ENCODE measurements at places on chromosomes 7 and 10. TPM values are rescaled to one million over a fixed set of nuclear protein-coding genes. Genes with fewer than 3 reads are reported as not detected.
A peak's percentile ranks its signal among the peaks of the same experiment; 100 is the strongest.

DNA sequence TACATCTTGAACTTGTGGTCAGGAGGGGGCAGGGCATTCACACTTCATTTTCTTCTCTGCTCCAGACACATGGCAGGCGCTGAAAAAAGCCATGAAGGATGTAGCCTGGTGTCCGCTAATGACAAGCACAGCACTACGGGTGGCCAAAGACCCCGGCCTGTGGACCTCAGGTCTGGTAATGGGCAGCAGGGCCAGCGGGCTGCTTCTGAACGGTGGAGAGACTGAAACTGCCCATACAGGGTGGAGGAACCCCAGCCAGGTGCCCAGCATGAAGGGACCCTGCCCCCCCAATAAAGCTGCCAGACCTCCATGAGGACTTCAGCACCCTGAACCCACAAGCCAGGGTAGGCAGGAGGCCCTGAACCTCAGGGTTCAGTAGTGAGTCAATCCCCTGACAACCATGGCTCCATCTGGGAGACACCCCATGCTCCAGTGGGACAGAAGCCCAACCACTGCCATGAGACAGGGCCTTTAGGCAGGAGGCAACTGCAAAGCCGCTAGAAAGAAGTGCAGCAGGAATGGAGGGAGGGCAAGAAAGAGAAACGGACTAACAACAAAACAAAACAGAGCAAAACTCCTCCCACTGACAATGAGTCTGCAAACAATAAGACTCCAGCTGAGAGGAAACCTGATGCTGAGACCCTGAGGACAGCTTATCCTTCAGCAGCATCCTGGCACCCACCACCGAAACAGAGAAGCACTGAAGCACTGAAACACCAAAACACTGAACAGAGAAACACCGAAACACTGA lies 140.2 kb upstream of the PPP2R2D start:
- no peak overlapping the region for H3K4me3 ChIP-seq
- no peaks in the 10 kb centered on the region for H3K4me1 ChIP-seq
- no peak for DNase-seq
- no peaks in the 10 kb centered on the region for H3K27me3 ChIP-seq
- H3K36me3 ChIP-seq = no peaks in the 10 kb centered on the region

GRCh38 chr10:119315128-119316001 lies 108.0 kb downstream of the GRK5 start:
- H3K27me3 ChIP-seq = no peaks in the 10 kb centered on the region
- DNase-seq = peak; percentile 77
- H3K4me3 ChIP-seq = no peak overlapping the region
- no peaks in the 10 kb centered on the region for H3K4me1 ChIP-seq
- no peaks in the 10 kb centered on the region for H3K36me3 ChIP-seq

- no peaks in the 10 kb centered on the region for H3K4me1 ChIP-seq
- H3K27me3 ChIP-seq = peaks cover 81% of the 10 kb centered on the region
- H3K27ac ChIP-seq = no peak overlapping the region
- peak; percentile 55 for DNase-seq
These were observed 1.1 kb upstream of the FEZF1 start for GRCh38 chr7:122305475-122306319.

GRCh38 chr7:42012786-42013360 lies 224.1 kb downstream of the GLI3 start:
- no peak overlapping the region for H3K4me3 ChIP-seq
- no peaks in the 10 kb centered on the region for H3K27me3 ChIP-seq
- no peak overlapping the region for H3K27ac ChIP-seq
- peaks cover 3% of the 10 kb centered on the region for H3K36me3 ChIP-seq
- no peak for DNase-seq

DNA sequence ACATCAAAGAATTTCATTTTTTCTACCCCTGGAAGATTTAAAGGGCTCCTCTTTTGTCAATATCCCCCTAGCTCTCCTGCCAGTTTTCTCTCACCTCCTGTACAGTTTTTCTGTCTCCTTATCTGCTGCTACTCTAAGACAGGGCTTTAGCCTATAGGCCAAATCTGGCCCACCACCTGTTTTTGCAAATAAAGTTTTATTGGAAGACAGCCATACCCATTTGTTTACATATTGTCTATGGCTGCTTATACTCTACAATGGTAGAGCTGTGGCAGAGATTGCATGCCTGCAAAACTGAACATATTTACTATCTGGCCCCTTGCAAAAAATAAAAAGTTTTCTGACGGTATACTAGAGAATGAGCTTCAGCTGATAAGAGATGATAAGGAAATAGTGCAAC lies 37.4 kb upstream of the GARS1 start:
- H3K4me1 ChIP-seq = no peaks in the 10 kb centered on the region
- no peak for DNase-seq
- peaks cover 4% of the 10 kb centered on the region for H3K36me3 ChIP-seq

DNA sequence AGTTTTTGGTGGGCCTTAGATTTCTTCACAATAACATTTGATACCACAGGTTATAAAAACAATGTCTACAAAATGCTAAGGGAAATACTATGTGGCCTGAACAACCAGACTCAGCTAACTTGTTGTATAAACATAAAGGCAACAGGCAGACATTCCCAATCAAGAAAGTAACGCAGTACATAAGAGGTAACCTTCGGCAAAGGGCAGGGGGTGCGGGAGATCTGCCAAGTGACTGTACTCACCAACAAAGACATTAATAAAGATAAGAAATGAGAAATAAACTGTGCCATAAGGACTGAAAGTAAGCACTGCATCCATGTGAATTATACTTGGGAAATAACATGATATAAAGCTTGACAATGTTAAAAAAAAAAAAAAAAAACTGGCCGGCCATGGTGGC lies 15.4 kb downstream of the NSUN6 start:
- H3K27me3 ChIP-seq = no peaks in the 10 kb centered on the region
- H3K36me3 ChIP-seq = no peaks in the 10 kb centered on the region
- no peak overlapping the region for H3K4me3 ChIP-seq
- no peak for DNase-seq
- H3K4me1 ChIP-seq = no peaks in the 10 kb centered on the region
- no peak overlapping the region for H3K27ac ChIP-seq

Gene PPP1R17
- total RNA-seq = not detected

Gene TMEM26
- total RNA-seq = 1.2 TPM

Gene TMEM236
- 1.9 TPM for total RNA-seq
